ENCODE measurements at places on chromosomes 11 and 22.

GRCh38 chr11:117733316-117733715 lies 63.7 kb downstream of the DSCAML1 start:
- DNase-seq, result no peak

DNA sequence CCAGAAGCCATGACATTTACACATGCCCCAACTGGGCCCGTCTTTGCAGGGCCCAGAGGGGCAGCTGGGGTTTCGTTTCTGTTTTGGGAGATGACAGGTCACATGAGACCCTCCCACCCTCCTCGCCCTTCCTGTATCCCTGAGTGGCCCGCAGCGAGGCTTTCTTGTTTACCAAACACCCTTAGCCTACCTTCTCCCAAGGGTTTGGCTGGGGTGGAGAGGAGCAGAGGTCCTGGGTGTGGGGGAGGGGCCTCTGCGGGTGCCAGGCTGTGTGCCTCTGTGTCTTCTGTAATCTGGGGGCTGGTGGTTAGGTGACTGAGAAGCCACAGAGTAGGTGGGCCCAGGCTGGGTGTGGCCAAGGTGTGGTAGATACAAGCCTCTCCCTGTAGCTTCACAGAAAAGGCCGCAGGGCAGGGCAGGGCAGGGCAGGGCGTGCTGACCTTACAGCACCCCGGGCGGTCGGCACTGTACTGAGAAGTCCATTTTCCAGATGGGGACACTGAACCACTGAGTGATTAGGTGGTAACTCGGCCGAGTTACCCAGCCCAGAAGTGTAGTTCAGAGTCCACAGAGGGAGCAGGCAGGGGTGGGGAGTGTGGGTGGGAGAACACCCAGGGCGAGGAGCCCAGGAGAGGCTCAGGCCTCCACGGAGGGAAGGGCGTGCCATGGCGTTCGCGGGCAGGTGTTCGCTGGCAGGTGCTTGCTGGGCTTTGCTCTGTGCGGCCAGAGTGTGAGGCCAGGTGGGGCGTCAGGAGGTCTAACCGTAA lies 8.7 kb downstream of the PRR5 start:
- DNase-seq, result peak; percentile 66

GRCh38 chr11:115912484-115912945 lies 408.3 kb upstream of the CADM1 start:
- no peak for DNase-seq

GRCh38 chr22:40637183-40638150 lies 948 bp upstream of the MRTFA start:
- no peak for DNase-seq

GRCh38 chr11:287821-288477 lies 977 bp upstream of the PGGHG start:
- DNase-seq, result peak; percentile 87

DNA sequence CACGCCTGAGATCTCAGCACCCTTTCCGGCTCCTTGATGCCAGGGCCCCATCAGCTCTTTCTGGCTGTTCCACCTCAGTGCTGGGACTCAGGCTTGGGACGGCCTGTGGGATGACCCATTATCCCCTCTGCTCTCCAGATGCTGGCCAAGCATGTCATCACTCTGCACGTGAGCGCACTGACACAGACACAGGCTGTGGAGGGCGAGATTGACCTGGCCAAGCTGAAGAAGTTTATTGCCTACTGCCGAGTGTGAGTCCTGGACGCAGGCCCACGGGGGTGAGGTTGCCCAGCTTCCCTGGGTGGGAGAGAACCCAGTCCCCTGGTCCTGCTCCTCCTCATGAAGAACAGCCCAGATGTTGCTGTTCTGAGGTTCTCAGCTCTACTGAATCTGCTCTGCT lies 17.7 kb downstream of the MCM5 start:
- DNase-seq, result no peak

- no peak for DNase-seq
Measured at GRCh38 chr11:70712471-70712870, 314.1 kb downstream of the CTTN start.

DNA sequence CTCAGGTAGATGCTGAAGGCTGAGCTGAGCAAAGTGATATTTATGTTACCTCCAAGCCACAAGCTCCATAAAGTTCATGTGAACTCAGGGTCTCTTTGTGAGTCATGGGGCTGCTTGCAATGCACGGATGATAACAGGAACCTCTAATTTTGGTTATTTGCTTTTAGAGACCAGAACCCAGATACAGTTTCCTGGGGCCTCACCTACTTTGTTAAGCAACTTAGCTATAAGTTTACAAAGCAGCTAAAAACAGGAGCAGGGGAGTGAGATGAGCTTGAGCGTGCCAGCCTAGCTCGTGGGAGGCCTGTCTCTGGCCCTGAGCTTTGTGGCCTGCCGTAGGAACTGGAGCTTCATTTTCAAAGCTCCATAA lies 29.2 kb downstream of the SREBF2 start:
- DNase-seq, result peak; percentile 62

DNA sequence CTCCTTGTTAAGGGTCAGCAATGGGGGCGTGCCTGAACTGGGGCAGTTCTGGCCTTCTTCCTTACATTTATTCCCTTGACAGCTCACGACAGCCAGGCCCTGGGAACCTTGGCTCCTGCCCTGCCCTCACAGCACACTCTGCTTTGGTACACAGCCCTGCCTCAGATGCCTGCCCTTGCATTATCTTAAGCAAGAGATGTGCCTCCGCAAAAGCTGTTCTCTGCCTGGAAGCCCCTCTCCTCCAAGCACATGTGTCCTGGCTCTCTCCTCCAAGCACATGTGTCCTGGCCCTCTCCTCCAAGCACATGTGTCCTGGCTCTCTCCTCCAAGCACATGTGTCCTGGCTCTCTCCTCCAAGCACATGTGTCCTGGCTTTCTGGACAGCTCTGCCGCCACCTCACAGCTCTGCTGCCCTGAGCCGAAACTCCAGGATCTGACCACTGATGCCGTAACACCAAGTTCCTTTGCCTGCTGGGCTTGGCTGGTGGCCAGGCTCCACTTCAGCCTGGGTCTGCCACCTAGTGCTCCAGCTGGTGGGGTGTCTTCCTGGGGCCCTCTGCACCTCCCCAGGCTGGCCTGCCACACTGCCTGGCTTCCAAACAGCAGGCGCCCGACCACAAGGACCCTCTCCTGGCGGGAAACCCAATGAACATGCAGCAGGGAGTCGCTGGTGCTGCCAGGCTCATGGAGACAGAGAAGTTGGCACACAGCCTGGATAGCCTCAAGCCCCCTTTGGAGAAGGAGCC lies 53.0 kb downstream of the SCUBE1 start:
- DNase-seq, result no peak

- no peak for DNase-seq
Measured at GRCh38 chr11:61817471-61818202, 834 bp upstream of the FADS1 start.

- DNase-seq, result peak; percentile 22
Measured at GRCh38 chr11:94602430-94603372, 35.5 kb downstream of the PIWIL4 start.

GRCh38 chr11:31030138-31030792 lies 339.3 kb downstream of the DCDC1 start:
- DNase-seq, result no peak

GRCh38 chr22:23533328-23533762 lies 46.7 kb downstream of the IGLL1 start:
- no peak for DNase-seq

GRCh38 chr11:24885580-24886173 lies 388.8 kb downstream of the LUZP2 start:
- no peak for DNase-seq

GRCh38 chr22:43330178-43331068 lies 12.7 kb downstream of the SCUBE1 start:
- no peak for DNase-seq

GRCh38 chr11:117900121-117900648 lies 23.7 kb upstream of the FXYD6 start:
- DNase-seq, result no peak

GRCh38 chr11:125279676-125280418 lies 115.3 kb downstream of the PKNOX2 start:
- no peak for DNase-seq

GRCh38 chr11:35035894-35036408 lies 103.0 kb upstream of the CD44 start:
- no peak for DNase-seq

- no peak for DNase-seq
Measured at GRCh38 chr11:17208257-17208999, 642 bp upstream of the PIK3C2A start.

DNA sequence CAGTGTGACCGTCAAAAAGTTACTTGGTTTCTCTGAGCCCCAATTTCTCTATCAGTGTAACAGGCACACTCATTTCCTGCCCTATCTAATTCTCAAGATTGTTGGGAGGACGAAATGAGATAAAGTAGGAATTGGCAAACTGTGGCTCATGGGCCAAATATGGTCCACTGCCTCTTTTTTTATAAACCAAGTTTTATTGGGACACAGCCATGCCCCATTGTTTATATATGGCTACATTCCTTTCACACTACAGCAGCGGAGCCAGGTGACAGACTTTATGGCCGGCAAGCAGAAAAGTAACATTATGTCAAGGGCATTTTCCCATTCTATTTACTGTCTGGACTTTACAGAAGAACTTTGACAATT lies 116.7 kb upstream of the TIMP3 start:
- DNase-seq, result no peak

DNA sequence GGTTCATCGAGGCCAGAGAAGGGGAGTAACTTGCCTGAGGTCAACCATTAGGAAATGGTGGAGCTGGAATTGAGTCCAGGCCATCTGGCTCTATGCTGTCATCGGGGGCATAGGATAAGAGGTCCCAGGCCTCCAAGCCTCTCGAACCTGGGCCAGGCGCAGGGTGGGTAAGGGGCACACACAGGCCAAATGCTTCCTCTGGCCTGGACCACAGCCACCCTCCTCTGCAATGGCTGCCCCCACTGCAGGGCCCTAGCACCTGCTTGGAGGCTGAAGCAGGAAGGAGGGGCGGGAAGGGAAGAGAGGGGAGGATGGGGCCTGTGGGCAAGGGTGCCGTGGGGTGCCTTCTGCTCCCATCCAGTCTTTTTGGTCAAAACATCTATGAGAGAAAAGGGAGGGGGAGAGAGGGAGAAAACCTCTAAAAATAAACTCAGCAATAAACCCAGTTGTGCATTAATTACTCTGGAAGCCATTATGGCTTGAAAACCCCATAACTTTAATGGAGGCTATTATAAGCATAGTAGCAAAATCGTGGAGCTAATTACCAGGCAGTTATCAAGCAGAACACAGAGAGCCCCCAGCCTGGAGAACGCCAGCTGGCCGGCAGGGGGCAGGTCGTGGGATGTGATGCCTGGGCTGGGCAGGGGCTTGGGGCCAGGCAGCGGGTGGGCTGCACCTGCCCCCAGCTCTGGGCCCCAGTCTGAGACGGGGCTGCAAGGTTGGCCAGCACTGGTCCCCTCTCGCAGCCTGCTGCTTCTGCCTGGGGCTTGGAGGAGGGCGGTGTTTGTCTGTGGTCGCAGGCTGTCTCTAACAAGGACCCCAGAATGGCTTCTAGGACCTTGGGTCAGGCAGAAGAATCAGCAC lies 21.1 kb downstream of the B3GAT1 start:
- no peak for DNase-seq

DNA sequence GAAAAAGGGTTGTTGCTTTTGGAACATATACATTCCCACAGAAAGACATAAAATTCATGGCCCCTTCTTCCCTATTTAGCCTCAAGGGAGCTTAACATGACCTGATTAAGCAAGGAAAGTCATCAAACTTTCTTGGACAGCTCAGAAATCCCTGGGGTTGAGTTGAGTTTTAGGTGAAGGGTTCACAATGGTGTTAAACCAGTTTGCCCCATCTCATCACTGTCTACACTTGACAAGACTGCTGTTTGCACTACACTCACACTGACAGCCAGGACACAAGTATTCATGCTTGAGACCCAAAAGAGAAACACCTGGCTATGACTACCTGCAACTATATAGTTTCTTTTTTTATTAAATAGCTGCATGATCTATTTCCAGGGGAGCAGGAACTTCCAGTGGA lies 209.8 kb upstream of the TMEM45B start:
- DNase-seq, result no peak

DNA sequence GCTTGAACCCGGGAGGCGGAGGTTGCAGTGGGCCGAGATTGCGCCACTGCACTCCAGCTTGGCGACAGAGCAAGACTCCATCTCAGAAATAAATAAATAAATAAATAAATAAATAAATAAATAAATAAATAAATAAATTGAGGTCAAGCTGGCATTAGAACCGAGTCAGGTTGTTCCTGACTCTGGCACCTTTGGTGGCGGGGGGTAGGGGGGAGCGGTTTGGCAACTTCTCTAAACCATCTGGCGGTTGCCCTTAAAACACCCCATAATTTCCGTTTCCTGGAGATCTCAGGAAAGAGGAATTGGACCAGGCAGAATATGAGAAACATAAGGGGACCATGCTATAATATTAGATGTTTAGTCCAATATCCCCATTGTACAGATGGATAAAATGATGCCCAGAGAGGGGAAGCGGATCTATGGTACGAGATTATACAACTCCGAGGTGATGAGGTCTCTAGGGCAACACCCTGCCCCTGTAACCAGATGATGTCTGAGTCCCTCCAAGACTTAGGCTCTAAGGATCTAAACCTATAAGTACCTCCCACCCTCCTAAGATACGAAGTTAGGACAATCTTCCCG lies 785 bp downstream of the CLPB start:
- peak; percentile 24 for DNase-seq

DNA sequence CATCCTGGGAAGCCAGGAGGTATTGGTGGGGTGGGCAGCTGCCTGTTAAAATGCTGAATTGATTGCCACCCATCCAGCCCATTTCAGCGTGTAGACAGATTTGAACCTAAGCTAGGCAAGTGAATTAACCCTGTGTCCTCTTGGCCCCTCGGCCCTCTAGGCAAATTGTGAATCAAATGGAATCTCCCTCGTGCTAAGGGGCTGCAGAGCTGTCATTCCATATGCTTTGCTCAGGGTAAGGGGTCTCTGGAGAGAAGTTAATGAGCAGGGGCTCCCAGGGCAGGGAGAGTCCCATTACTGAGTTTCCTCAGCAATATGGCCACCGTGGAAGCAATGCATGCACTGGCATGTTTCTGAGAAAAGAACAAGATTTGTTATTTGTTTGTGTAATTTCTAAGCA lies 117.7 kb upstream of the RCN1 start:
- no peak for DNase-seq

- DNase-seq, result no peak
Measured at GRCh38 chr11:119659971-119660723, 68.9 kb downstream of the NECTIN1 start.

GRCh38 chr11:116927163-116927974 lies 89.9 kb upstream of the APOA1 start:
- DNase-seq, result peak; percentile 80

DNA sequence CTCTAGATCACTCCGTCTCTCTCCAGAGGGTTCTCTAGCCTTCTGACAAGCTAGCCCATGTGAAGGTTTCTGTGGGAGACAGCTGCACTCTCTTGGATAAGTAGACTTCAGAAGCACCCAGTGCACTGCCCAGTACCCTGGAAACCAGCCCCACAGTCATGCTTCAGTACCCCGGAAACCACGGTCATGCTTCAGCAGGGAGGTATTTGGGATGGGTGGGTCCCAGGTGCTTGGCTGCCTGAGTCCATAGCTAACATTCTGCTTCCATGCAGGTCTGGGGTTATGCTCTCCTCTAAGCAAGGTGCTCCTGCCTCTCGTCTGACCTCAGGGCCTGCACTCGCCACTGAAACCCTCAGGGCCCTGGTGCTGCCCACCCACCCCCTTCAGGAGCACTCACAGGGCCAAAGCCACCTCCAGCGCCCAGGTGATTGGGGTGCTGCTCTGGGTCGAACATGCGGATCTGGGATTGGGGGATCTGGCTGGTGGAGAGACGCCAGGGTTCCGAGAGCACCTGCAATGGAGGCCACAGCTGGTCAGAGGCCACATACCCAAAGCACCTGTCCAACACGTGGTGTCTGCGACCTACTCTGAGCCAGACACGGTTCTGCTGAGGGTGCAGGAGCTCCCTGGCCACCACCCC lies 7.3 kb upstream of the SYCE3 start:
- no peak for DNase-seq

- DNase-seq, result peak; percentile 54
Measured at GRCh38 chr11:128725630-128726319, 31.9 kb downstream of the FLI1 start.

- no peak for DNase-seq
Measured at GRCh38 chr11:44498089-44498871, 67.2 kb upstream of the CD82 start.

Data from natural killer cell (primary cell).